ENCODE measurements at places on chromosomes 13 and 19. TPM values are rescaled to one million over a fixed set of nuclear protein-coding genes. Genes with fewer than 3 reads are reported as not detected.

KLF1 gene
- total RNA-seq = not detected

COX6B2 gene
- 0.16 TPM for total RNA-seq

PODNL1 gene
- 0.14 TPM for total RNA-seq

IZUMO1 gene
- 0.23 TPM for total RNA-seq

FPR2 gene
- not detected for total RNA-seq

LIM2 gene
- not detected for total RNA-seq

CD209 gene
- not detected for total RNA-seq

HSPBP1 gene
- 54.7 TPM for total RNA-seq

TMIGD2 gene
- total RNA-seq = not detected

LHFPL6 gene
- total RNA-seq = 35.2 TPM

GRCh38 chr19:31178833-31179470 lies 170.3 kb downstream of the TSHZ3 start:
- DNase-seq = no peak

GRCh38 chr13:91359631-91360030 lies 12.1 kb downstream of the MIR17HG start:
- DNase-seq = no peak

GRCh38 chr19:17772172-17772571 lies 20.9 kb downstream of the FCHO1 start:
- no peak for DNase-seq

GRCh38 chr19:49472936-49473335 lies 1.1 kb upstream of the FLT3LG start:
- no peak for DNase-seq

DNA sequence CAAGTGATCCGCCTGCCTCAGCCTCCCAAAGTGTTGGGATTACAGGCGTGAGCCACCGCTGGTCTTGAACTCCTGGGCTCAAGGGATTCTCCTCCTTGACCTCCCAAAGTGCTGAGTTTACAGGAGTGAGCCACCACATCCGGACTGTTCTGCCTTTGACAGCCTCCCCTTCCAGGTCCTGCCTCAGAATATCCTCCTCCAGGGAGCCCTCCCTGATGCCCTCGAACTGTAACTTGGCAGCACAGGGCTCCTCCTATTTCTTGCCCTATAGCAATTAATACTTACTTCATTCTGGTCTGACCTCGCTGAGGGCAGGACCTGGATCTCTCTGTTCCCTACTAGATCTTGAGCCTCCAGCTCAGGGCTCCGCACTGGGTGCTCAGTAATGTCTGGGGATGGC lies 5.9 kb downstream of the CPT1C start:
- DNase-seq = no peak

- DNase-seq = no peak
These were observed 48.5 kb downstream of the GAS6 start for GRCh38 chr13:113815151-113816058.

- peak; percentile 56 for DNase-seq
These were observed 97.7 kb downstream of the SIPA1L3 start for GRCh38 chr19:38004521-38005223.

- no peak for DNase-seq
These were observed 4.8 kb upstream of the ZNF253 start for GRCh38 chr19:19860756-19861390.

GRCh38 chr13:109840201-109840892 lies 54.0 kb upstream of the IRS2 start:
- no peak for DNase-seq

- no peak for DNase-seq
These were observed 7.4 kb downstream of the IFNL2 start for GRCh38 chr19:39275578-39275977.

GRCh38 chr19:13208672-13209483 lies 58.7 kb downstream of the IER2 start:
- no peak for DNase-seq

DNA sequence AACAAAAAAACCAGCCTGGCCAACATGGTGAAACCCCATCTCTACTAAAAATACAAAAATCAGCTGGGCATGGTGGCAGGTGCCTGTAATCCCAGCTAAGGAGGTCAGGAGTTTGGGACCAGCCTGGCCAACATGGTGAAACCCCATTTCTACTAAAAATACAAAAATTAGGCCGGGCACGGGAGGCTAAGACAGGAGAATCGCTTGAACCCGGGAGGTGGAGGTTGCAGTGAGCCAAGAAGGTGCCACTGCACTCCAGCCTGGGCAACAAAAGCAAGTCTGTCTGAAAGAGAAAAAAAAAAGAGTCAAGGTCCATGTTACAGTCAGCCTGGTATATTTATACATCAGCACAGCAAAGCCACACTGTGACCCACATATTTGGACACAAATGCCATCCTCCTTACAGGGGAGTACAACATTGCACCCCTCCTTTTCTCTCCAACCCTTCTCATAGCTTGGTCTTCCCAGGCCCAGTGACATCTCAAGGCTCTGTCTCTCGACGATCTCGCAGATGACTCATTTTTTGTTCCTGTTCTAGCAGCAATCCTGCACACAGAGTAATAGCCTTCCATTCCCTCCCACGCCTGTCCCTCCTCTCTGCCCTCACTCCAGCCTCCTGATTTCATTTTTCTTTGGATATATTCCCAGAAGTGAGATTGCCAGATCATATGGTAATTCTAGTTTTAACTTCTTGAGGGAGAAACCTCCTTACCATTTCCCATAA lies 21.0 kb upstream of the DPP9 start:
- no peak for DNase-seq

GRCh38 chr19:292281-292884 lies 1.2 kb upstream of the PLPP2 start:
- DNase-seq = no peak

Data from neural crest cell (in vitro differentiated cells).